CD4-positive, alpha-beta T cell treated with Interleukin-21 for 1 hour (primary cell): ENCODE measurements at places on chromosomes 4 and X.

- DNase-seq = no peak
Measured at GRCh38 chr4:153758136-153758535, 1.7 kb downstream of the RNF175 start.

DNA sequence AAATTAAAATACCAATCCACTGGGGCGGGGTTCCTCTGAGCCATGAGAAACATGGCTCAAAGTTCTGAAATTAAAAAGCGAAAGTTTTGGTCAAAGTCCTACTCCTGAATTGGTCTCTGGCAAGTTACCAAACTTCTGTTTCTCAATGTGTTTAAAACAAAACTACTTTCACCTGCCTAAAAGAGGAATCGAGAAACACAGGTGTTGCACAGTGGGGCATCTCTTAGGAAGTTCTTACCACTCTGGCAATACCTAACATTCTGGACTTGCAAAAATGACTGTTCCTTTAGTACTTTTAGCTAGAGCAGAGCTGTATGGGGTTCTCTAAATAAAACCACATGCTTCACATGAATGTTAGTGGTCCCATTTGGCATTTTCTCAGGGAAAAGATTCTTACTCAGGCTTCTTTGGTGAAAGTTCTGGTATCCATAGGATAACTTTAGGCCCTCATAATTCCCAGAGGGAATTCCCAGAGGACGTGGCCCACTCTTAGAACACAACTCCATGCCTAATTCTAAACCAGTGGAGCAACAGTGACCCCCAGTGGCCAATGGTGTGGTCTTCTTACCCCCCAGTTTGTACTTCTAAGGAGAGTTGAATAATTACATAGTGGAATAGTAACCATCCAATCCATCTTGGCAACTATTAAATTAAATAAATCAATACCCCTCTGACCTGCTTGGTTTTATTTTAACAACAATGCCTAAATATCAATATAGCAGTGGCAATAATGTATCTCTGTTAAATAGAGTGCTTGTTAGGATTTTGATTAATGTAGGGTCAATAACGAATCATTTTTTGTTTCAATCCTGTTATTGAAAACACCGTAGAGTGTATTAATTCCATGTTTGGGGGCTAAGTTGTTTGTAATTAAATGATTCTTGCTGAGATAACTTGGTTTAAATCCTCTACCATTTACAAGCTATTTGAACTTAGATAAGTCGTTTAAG lies 21.9 kb downstream of the BMP3 start:
- peak; percentile 42 for DNase-seq

DNA sequence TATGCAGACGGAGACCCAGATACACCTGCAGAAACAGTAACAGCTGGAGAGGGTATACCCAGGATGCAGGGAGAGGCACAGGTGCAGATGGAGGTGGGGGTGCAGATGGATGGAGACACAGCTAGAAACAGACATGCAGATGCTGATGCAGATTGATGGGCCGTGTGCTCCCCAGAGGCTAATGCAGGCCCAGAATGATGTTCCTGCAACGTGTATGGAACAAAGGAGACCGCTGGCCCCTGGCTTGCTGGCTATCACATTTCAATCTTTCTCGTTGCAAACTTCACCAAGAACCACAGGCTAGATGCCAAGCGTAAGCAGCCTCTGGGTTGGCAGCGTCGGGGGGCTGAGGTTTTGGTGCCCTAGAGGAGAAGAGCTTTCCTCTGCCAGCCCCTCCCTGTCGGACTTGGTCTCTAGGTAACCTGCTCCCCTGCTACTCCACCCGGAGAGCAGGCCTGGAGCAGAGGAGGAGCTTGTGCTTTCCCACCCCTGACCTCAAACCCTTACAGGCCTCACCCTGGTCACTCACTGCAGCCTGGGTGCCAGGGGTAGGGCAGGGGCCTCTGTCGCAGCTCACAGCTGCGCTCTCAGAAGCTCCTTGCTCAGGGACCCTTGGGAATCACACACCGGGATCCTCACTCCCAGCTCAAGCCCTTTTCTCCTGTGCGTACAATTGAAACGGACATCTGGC lies 69.0 kb upstream of the PSAPL1 start:
- no peak for DNase-seq

DNA sequence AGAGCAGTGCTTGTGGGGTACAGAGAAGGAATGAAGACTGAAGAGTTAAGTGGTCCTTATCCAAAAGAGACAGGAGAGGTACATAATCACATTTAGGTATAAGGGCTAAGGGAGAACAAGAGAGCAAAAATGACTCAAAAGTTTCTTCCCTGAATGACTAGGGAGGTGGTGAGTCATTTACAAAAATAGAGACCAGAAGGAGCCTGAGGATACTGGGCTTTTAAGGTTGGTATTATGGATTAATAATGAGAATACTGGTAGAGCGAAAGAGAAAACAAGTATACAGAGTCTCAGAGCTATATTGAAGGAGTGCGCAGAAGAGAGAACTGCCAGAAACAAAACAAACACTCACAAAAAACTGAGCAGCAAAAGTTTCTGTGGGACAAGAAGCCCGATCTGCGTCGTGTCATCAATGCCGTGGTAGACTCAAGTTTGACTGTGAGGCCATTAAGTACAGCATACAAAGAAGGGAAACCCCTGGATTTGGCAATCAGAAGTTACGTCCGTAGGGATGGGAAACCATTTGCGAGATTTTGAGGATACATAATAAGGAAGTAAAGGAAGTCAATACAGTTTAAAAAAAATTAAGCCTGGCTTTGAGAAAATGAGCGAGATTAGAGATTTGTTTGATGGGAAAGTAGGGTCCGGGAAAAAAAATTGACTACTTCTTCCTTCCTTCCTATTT lies 129.1 kb upstream of the STIM2 start:
- no peak for DNase-seq

- no peak for DNase-seq
Measured at GRCh38 chr4:95572304-95572991, 23.7 kb upstream of the UNC5C start.

GRCh38 chr4:58090539-58090938 lies 980.4 kb upstream of the IGFBP7 start:
- no peak for DNase-seq

DNA sequence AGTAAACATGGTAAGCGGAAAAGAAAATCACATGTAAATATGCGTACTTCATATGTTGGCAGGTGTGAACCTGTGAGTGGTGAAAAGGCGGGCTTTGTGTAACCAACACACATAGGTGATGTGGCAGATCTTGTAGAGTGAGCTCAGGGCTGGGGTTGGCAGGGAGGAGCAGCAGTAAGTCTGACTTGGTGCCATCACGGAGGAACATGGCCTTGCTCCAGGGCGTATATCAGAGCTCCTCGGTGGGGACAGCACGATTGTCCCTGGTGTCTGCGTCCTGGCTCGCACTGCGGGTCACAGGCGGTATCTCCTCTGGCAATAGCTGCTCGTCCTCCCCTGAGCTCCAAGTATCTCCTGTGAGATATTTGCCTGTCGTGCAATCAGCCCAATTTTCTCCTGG lies 733.6 kb downstream of the TRIML1 start:
- DNase-seq = no peak

GRCh38 chrX:18360867-18361266 lies 6.4 kb upstream of the SCML2 start:
- DNase-seq = no peak

DNA sequence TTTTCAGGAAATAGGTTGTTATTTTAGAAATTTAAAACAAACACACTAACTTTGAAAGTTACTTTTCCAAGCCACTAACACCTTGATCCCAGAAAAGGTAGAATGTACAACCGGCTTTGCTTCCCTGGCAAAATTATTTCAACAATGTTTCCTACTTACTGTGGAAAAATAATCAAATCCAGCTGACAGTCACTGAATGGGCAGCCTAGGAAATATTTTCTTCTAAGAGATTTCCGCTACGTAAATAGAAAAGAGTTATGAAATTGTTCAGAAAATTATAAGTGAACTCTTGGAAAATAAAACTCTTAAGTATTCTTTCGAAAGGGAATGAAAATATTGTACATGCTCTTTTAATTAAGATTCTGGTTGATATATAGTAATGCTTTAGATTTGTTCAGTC lies 195.7 kb downstream of the GASK1B start:
- no peak for DNase-seq

- DNase-seq = no peak
Measured at GRCh38 chrX:110226931-110227330, 91.0 kb downstream of the AMMECR1 start.

DNA sequence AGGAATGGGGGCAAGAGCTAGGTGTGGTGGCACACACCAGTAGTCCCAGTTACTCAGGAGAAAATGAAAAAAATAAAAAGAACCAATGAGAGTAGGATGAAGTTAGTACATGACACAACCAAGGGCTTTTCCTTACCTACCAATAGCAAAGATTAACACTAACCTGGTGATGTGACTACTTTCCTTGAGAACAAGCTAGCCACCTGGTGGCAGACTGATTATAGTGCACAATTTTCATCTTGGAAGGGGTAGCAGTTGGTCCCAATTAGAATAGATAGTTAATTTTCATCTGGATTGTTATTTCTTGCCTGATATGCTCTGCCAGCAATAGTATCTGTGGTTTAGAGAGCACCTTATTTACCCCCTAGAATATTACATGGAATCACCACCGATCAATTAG lies 1216.8 kb upstream of the PABPC4L start:
- no peak for DNase-seq

DNA sequence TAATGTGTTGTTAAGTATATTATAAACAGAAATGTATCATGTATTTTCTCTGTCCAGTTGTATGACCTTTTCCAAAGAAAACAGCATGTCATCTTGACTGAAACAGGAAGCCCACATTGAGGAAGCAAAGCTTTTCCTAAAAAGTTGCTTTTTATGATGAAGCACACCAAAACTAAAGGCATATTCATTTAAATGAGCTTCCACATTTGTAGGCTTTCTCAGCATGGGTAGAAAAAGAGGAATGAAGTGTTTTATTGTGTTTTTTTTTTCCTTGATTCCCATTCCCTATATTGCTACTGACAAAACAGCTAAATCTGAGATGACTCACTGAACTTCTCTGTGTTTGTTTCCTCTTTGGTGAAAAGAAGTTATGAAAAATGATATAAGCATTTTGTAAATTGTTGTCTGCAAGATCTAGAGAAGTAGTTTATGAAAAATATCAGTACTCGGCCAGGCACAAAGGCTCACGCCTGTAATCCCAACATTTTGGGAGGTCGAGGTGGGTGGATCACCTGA lies 32.5 kb upstream of the FRAS1 start:
- DNase-seq = no peak

- DNase-seq = peak; percentile 26
Measured at GRCh38 chr4:71006203-71006907, 12.9 kb downstream of the DCK start.

DNA sequence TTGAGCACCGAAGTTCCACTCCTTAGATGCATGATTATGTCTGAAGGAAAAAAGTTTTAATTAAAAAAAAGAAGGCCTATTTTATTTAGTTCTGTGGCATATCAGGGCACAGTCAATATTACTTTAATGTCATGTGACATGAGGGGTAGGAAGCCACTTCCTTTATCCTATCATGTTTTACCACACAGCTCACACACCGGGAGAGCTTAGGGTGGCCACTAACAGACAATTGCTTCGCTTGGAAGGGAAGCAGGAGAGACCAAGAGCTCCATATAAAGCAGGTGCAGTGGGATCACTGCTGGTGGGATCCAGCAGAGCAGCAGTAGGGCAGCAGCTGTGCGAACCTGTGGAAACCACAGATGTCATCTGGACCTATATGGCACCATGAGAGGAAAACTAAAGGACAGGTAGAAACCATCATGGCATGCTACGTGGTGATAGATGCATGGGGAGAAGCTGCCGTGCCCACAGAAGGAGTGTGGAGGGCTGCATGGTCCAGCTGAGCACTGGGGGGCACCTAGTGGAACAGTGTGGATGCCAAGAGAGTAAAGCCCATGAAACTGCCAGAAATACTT lies 52.0 kb downstream of the DTHD1 start:
- DNase-seq = no peak

DNA sequence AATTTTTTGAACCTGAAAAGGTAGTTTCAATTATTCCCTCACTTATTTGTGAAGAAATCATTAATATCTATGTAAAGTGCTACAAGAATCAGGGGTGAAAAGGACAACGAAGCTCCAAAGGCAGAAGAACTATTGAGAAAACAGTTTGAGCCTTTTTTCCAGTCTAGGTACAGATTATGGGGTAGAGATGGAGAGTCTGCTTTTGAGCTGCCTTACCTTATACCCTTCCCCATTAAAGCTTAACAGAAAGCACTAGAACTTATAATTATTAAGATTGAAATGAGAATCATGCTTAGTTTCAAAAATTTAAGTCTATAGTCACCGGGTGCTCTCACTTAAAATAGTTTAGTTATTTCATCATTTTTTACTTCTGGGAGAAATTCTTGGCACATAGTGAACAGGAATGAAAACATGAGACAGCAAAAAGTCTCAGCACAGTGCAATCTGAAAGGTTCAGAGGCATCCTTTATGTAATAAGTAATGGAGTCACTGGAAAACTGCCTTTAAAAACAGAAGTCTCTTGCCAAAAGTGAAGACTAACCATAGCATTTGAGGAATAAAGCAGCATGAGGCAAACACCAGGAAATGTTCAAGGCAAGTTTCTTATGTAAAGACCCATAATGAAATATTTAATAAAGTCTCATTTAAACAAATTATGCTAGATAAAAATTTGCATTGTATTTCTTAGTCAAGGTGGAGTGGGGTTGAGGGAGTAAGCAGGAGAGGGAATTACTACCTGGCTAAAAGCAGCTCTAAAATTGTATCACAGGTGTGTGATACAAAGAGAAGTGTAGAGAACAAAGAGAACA lies 5.1 kb upstream of the DCLK2 start:
- DNase-seq = no peak

DNA sequence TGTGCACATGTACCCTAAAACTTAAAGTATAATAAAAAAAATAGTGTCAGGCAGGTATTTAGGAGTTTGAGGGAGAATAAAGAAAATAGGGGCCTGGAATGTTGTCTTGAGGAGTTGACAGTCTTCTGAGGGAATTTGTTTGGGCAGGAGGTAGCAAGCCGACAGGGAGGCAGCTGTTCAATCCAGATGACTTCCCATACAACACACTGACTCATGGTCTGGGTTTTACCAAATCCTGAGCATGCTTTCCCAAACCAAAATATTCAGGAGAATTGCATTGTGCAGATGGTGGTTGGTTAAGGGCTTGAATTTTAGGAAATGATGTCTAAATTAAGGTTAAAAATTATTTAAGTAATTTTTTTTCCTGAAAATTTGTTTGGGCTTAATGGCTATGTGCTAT lies 430.0 kb downstream of the INPP4B start:
- no peak for DNase-seq

DNA sequence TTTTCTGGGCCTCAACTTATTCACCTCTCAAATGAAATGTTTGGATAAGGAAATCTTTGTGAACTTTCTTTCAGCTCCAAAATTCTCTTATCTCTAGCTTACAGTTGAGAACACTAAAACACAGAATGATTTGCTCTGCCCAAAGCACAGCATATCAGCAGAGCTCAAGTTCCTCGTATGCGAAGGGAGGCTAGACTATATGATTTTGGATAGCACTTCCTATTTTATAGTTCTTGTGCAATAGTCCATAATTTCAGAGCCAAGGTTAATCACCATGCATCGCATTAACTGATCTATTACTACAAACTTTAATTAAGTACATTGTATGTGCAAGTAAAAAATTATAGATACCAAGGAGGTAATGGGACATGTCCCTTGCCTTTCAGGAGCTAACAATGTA lies 27.0 kb upstream of the KLHL13 start:
- no peak for DNase-seq
